ENCODE measurements at places on chromosomes 1 and 21. TPM values are rescaled to one million over a fixed set of nuclear protein-coding genes. Genes with fewer than 3 reads are reported as not detected.
A peak's percentile ranks its signal among the peaks of the same experiment; 100 is the strongest.

The ASAP3 gene
- total RNA-seq, result 0.81 TPM

The OR2M2 gene
- total RNA-seq, result not detected

The NEGR1 gene
- 0.03 TPM for total RNA-seq

The SCNM1 gene
- total RNA-seq, result 35.7 TPM

The ICOSLG gene
- total RNA-seq, result 22.2 TPM

The TNFRSF8 gene
- total RNA-seq, result not detected

The TRIM58 gene
- total RNA-seq, result 0.16 TPM

The PDC gene
- not detected for total RNA-seq

GRCh38 chr1:166139735-166140134 is 27.1 kb downstream of the FAM78B start:
- DNase-seq, result no peak
- H3K36me3 ChIP-seq, result no peaks in the 10 kb centered on the region
- H3K27ac ChIP-seq, result no peak overlapping the region
- no peaks in the 10 kb centered on the region for H3K27me3 ChIP-seq

GRCh38 chr1:156226116-156226538 is 13.3 kb downstream of the PMF1 start:
- no peak overlapping the region for H3K27ac ChIP-seq
- H3K27me3 ChIP-seq, result no peaks in the 10 kb centered on the region
- no peak for DNase-seq
- H3K4me3 ChIP-seq, result no peak overlapping the region
- H3K4me1 ChIP-seq, result peaks cover 28% of the 10 kb centered on the region
- H3K36me3 ChIP-seq, result peaks cover 50% of the 10 kb centered on the region

- H3K36me3 ChIP-seq, result peaks cover 75% of the 10 kb centered on the region
- DNase-seq, result peak; percentile 61
- H3K4me3 ChIP-seq, result no peak overlapping the region
- H3K27ac ChIP-seq, result no peak overlapping the region
- H3K27me3 ChIP-seq, result no peaks in the 10 kb centered on the region
- H3K4me1 ChIP-seq, result peaks cover 74% of the 10 kb centered on the region
Observed at GRCh38 chr1:8873506-8874229, 4.8 kb downstream of the ENO1 start.

GRCh38 chr1:181931873-181932272 is 129.6 kb downstream of the ZNF648 start:
- no peaks in the 10 kb centered on the region for H3K36me3 ChIP-seq
- H3K4me1 ChIP-seq, result no peaks in the 10 kb centered on the region
- no peak overlapping the region for H3K27ac ChIP-seq

GRCh38 chr1:20207546-20207945 is 21.2 kb upstream of the PLA2G2C start:
- no peaks in the 10 kb centered on the region for H3K36me3 ChIP-seq
- peaks cover 4% of the 10 kb centered on the region for H3K27me3 ChIP-seq
- H3K4me3 ChIP-seq, result no peak overlapping the region

DNA sequence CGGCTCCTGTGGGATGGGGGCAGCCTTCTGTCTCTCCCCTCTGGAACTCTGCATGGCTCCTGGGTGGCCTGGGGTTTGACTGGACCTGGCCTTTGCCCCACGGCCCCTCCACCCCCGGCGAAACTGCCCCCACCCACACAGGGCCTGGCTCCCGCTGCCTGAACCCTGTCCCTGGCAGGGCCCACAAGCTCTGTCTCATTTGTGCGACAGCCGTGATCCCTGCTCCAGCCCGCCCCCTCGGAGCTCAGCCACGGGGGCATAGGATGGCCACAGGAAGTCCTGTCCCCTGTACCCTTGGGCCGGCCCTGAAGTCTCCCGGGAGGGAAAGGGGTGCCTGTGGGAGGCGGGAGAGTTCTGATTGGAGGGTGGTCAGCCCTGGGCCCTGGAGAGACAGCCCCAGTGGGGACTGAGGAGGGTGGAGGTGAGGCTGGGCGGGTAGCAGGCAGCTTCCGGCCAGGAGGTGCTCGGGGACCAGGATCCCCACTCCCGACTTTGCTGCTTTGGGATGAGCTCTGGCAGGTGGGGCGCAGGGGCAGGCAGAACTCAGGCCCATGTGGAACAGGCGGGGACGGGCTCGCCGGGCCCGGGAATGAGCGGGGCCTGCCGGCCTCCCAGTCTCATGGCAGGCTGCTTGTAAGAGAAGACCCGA is 45.1 kb downstream of the SLX9 start:
- H3K4me1 ChIP-seq, result no peaks in the 10 kb centered on the region
- H3K27me3 ChIP-seq, result no peaks in the 10 kb centered on the region
- DNase-seq, result no peak
- H3K4me3 ChIP-seq, result no peak overlapping the region

- H3K27ac ChIP-seq, result no peak overlapping the region
- peaks cover 6% of the 10 kb centered on the region for H3K27me3 ChIP-seq
- no peak overlapping the region for H3K4me3 ChIP-seq
- DNase-seq, result no peak
- H3K36me3 ChIP-seq, result no peaks in the 10 kb centered on the region
Observed at GRCh38 chr1:94919241-94920030, 7.5 kb downstream of the CNN3 start.

DNA sequence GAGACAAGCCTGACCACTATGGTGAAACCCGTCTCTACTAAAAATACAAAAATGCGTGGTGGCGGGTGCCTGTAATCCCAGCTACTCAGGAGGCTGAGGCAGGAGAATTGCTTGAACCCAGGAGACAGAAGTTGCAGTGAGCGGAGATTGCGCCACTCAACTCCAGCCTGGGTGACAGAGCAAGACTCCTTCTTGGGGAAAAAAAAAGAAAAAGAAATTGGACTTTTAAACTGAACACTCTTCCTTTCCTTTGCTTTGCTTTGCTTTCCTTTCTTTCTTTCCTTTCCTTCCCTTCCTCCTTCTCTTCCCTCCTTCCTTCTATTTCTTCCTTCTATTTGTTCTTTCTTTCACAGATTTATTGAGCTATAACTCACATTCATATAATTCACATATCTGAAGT is 43.3 kb upstream of the PUM1 start:
- H3K27ac ChIP-seq, result no peak overlapping the region
- no peak for DNase-seq
- H3K4me3 ChIP-seq, result no peak overlapping the region
- no peaks in the 10 kb centered on the region for H3K4me1 ChIP-seq

GRCh38 chr21:22573834-22574233 is 1575.6 kb downstream of the NCAM2 start:
- no peaks in the 10 kb centered on the region for H3K36me3 ChIP-seq
- no peak overlapping the region for H3K27ac ChIP-seq
- no peak overlapping the region for H3K4me3 ChIP-seq
- H3K4me1 ChIP-seq, result no peaks in the 10 kb centered on the region

- H3K27me3 ChIP-seq, result no peaks in the 10 kb centered on the region
- no peak overlapping the region for H3K27ac ChIP-seq
- no peaks in the 10 kb centered on the region for H3K36me3 ChIP-seq
- peaks cover 7% of the 10 kb centered on the region for H3K4me1 ChIP-seq
Observed at GRCh38 chr1:16975211-16975610, 5.2 kb downstream of the MFAP2 start.

GRCh38 chr1:87410776-87411480 is 82.2 kb downstream of the LMO4 start:
- H3K4me1 ChIP-seq, result no peaks in the 10 kb centered on the region
- no peak overlapping the region for H3K4me3 ChIP-seq
- H3K27ac ChIP-seq, result no peak overlapping the region
- no peaks in the 10 kb centered on the region for H3K36me3 ChIP-seq

GRCh38 chr1:225410036-225410435 is 17.8 kb downstream of the LBR start:
- H3K36me3 ChIP-seq, result peaks cover 92% of the 10 kb centered on the region
- H3K27me3 ChIP-seq, result no peaks in the 10 kb centered on the region
- H3K27ac ChIP-seq, result no peak overlapping the region
- H3K4me3 ChIP-seq, result no peak overlapping the region

DNA sequence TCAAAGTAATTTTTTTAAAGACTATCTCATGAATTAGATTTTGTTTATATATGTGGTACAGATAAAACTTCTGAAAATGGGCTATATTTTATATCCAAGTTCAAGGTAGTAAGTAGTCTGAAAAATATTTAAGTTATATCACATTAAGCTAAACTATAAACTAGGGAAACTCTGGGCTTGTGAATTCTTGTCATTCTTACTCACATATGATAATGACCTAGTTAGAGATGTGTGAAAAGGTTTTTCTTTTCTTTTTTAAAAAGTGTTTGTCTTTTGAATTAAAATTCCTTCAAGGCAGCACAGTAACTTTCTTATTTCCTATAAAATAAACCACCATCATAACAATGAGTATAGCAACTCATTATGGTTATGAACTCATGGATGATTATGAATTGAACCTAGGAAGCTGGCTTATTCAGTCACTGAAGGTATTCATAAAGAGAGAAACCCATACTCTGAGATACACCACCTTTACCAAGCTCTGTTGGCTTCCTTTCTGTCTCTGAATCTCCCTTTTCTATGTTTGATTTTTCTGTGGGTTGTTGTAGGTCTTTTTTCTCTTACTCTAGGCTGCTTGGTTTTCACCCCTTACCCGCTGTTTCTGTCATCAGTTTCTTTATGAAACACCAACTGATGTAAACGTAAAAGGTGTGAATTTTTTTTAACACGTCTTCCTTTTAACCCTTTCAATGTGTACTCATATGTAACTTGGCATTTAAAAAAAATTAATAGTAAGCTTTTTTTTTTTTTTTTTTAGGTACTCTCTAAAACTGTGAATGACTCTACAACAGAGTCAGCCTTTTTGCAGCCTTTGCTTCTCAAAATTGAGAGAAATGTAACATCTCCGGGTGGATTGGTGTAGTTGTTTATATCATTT is 25.2 kb downstream of the IL12RB2 start:
- H3K36me3 ChIP-seq, result no peaks in the 10 kb centered on the region
- no peaks in the 10 kb centered on the region for H3K27me3 ChIP-seq
- H3K4me1 ChIP-seq, result peaks cover 19% of the 10 kb centered on the region
- H3K27ac ChIP-seq, result peak overlapping the region; percentile 39
- no peak overlapping the region for H3K4me3 ChIP-seq

- no peak overlapping the region for H3K4me3 ChIP-seq
- no peak for DNase-seq
- no peaks in the 10 kb centered on the region for H3K36me3 ChIP-seq
- H3K4me1 ChIP-seq, result peaks cover 8% of the 10 kb centered on the region
Observed at GRCh38 chr1:214547747-214548146, 3.7 kb downstream of the PTPN14 start.

- no peak overlapping the region for H3K4me3 ChIP-seq
- no peak overlapping the region for H3K27ac ChIP-seq
- H3K36me3 ChIP-seq, result no peaks in the 10 kb centered on the region
- H3K4me1 ChIP-seq, result peaks cover 1% of the 10 kb centered on the region
- no peak for DNase-seq
Observed at GRCh38 chr1:99771513-99771918, 5.1 kb upstream of the FRRS1 start.

DNA sequence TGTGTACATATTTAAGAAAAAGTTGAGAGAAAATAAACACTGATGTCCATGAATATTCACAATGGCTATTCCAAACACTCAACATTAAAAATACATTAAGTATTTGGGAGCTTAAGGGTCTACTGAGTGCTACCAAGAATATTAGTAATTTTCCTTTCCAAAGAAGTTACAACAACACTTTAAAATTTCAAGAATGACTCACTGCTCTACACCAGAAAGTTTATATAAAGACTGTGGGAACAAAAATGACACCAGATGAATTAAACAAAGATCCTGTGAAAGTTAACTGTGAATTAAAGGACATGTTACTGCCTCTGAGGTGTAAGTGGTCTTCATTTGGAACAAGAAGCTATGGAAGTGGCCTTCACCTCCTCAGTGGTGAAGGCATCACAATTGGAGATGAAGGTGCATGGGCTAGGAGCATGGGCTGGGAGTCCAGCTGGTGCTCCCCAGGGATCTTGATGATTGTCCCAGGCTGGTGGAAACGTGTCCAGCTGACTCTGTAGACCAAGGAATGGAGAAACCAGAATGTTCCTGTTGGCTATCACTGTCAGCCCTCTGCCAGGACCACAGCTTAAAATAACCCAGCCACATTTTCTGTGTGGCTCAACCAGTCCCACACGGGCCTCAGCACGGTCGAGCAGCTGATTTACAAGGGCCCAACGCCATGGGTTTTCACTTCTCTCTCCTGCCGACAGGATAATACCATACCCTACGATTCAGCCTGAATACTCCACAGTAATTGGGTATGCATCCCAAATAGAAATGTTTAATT is 28.8 kb downstream of the TAF5L start:
- DNase-seq, result no peak
- H3K36me3 ChIP-seq, result peaks cover 61% of the 10 kb centered on the region
- H3K4me1 ChIP-seq, result no peaks in the 10 kb centered on the region
- no peak overlapping the region for H3K27ac ChIP-seq

- H3K27ac ChIP-seq, result no peak overlapping the region
- H3K36me3 ChIP-seq, result no peaks in the 10 kb centered on the region
- peaks cover 9% of the 10 kb centered on the region for H3K27me3 ChIP-seq
- H3K4me3 ChIP-seq, result peak overlapping the region; percentile 67
- peak; percentile 79 for DNase-seq
- H3K4me1 ChIP-seq, result peaks cover 23% of the 10 kb centered on the region
Observed at GRCh38 chr1:966704-967300, 520 bp downstream of the PLEKHN1 start.

DNA sequence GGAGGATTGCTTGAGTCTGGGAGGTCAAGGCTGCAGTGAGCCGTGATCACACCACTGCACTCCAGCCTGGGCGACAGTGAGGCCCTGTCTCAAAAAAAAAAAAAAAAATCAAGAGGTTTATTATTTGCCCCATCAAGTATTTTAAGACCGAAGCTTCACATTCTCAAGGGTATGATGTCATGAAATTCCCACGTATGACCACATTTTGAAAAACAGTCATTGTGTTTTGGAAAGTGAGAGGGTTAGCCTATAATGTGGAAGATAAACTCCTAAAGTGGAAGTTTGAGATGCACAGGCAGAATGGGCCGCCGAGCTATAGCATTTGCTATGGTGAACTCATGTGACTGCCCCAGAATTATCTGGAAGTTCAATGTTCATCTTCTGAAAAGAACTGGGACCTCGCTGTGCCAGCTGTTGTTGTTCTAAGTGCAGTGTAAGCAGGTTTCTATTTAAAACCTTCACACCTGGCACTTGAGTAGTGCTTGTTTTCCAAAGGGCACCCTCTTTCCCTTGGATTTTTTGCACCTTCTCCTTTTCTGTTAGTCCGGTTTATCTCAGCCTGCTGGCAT is 96.9 kb upstream of the SLC25A33 start:
- H3K4me3 ChIP-seq, result no peak overlapping the region
- no peak for DNase-seq
- no peaks in the 10 kb centered on the region for H3K36me3 ChIP-seq
- H3K4me1 ChIP-seq, result no peaks in the 10 kb centered on the region
- no peaks in the 10 kb centered on the region for H3K27me3 ChIP-seq

DNA sequence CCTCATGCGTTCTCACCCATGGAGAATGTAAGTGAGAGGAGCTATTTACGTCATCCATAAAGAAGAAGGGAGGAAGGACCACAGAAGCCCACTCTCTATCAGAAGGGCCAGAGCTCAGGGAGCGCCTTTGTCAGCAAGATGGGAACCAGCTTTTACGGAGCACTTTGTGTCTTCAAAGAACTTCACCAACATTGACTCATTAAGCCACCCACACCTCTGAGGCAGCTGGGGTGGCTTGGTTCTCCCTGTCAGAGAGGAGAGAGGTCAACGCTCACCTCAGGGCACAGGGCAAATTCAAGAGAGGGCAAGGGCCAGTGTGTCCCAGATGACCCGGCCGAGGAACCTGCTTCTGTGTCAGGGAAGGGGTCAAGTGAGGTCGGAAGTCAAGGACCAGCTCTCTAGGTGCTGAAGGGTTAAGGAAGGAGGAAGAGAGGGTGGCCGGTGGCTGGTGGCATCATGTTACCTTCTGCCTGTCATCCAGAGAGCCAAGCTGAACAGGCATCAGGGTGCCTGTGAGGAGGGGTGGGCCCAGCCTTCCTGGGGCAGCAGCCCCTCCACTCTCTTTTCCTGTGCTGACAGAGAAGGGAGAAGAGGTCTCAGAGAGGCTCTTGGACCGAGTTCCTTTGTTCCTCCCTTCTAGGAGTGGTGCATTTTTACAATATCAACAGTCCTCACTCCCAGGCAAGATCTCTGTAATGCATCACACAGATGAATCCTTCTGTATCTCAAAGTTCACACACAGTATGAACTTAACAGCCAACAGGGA is 109.0 kb downstream of the ETS2 start:
- H3K4me3 ChIP-seq, result no peak overlapping the region
- H3K36me3 ChIP-seq, result no peaks in the 10 kb centered on the region
- no peak for DNase-seq
- no peaks in the 10 kb centered on the region for H3K4me1 ChIP-seq

Data from CD4-positive, alpha-beta T cell (primary cell).